AG09309 (cell line): ENCODE measurements at places on chromosomes 16 and 17.

DNA sequence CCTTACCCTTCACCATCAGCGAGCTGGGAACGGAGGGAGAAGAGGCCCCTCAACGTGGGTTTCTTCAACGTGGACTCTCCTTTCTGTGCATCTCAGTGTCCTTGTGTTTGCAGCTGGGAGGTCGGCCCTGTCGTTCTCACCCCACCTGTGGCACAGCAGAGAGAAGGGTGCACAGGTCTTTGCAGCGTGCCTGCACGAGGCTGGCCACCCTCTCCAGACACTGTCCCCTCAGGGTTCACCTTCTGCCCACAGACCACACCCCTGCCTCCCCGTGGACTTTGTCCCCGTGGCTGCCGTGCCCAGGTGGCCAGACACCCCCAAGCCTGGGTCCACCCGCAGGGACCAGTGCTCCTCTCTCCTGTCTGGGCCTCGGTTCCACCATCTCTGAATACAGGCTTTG lies 7.3 kb upstream of the WDR45B start:
- no peak for DNase-seq

DNA sequence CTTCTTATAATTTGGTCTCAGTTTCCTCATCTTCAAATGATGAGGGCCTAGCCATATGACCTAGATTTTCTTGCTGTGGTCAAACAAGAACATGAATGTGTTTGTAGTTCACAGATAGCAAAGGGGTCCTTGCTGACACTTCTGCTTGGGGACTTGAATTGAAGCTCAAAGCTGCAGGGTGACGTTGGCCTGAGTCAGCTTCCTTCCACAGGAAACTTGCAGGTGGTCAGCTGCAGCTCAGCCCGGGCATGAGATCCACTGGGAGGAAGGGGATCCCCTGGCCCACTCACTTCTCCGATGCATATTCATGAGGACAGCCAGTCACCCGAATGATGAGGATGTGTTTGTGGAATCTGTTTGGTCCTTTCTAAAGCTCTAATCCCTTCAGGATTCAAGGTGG lies 42.6 kb upstream of the AXIN2 start:
- DNase-seq: no peak

DNA sequence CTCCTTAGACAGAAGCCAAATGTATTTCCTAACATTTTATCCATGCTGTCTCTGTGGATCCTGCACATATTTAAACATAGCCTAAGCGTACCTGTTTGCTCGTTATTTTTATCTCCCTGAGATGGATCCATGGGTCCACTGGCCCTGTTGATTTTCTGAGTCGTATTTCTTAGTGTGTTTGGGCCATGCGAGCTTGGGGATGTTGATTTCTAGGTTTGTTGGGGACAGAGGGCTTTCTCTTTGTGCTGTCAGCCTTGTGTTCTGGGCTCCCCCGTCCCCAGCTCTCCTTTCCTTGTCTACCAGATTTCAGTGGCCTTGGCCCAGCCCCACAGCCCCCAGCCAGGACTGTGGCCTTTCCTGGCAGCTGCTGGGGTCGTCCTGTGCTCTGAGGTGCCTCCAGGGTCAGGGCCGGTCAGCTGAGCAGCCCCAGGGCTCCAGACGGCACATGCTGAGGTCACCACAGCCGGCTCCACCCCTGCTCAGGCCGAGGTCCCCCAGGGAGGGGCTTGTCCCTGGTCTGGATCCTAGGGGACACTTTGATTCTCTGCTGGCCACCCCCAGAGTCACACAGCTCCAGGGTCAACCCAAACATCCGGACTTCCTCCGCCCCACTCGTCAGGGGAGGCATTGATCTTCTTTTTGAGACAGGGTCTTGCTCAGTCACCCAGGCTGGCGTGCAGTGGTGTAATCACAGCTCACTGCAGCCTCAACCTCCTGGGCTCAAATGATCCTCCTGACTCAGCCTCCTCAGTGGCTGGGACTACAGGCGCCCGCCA lies 4.4 kb downstream of the SSTR5 start:
- no peak for DNase-seq

GRCh38 chr17:74618451-74618850 lies 5.1 kb downstream of the CD300E start:
- no peak for DNase-seq

- DNase-seq: no peak
Observed at GRCh38 chr16:46673320-46674013, 15.5 kb downstream of the VPS35 start.

- no peak for DNase-seq
Observed at GRCh38 chr16:70475054-70475871, 20.9 kb downstream of the FCSK start.

- no peak for DNase-seq
Observed at GRCh38 chr16:89081556-89081955, 12.1 kb upstream of the ACSF3 start.

- DNase-seq: no peak
Observed at GRCh38 chr17:78430892-78431691, 52.6 kb downstream of the PGS1 start.

DNA sequence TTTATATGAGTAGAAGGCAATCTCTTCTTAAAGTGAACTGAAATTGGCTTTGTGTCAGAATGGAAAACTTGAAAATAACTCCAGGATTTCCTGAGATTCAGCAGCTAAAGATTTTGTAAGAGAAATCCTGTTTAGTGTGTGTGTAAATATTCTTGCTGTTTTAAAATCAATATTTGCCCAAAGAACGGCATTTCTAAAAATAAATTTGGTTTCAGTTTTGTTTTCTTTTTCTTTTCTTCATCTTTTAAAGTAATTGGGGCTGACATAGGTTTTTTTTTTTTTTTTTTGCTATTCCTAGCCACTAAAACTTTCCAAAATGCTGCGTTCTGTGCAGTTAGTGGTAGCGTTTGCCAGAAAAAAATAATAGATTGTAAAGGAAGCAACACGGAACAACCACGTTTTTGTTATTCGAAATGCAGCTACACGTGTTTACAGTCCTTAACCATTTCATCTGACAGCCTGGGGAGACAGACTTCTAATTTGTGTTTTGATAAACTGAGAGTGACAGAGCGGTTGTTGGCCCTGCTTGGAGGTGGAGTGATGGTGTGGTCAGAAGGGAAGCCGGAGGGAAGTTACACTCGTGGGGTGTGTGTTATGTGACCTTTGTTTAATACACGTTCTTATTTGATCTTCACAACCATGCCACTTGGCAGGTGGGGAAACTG lies 21.6 kb upstream of the SMPD3 start:
- DNase-seq: no peak

- DNase-seq: no peak
Observed at GRCh38 chr17:80901319-80901718, 90.3 kb upstream of the CHMP6 start.

DNA sequence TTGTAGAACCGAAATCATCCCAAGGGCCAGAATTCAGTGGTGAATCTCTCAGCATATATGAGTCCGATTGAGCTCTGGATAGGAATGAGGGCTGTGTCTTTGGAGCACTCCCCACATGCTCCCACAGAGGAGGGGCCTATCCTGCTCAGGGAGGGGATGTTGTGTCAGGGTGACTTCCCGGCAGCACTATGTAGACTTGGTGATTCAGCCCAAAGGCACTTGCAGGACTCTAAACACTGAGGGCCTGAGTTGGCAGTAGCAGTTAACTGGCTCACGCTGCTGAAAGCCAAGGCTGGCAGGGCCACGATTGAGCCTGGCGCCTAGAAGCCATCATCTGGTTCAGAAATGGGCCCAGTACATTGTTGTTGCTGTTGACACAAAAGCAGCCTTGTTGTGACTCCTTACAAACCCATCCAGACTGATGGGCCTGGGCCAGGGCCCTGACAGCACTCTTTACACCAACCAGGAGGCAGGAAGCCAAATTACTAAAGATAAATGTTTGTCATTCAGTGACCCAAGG lies 31.9 kb downstream of the NMT1 start:
- DNase-seq: peak; percentile 96

DNA sequence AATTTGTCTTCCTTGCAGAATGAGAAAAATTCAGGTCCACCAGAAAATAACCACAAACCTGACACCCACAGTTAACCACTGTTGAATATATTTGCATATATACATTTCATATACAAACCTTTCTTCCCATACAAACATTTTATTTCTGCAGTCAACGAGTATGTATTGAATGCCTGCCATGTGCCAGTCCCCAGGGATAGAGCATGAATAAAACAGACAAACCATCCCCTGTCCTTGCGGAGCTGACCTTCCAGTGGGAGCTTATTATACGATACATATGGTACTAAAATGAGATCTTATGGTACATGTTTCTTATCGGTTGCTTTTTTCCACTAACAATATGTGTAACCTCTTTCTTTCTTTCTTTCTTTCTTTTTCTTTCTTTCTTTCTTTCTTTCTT lies 116.7 kb downstream of the PITPNC1 start:
- DNase-seq: no peak

- no peak for DNase-seq
Observed at GRCh38 chr17:64259426-64259825, 3.6 kb downstream of the TEX2 start.

- DNase-seq: peak; percentile 18
Observed at GRCh38 chr16:72467157-72467759, 295.3 kb upstream of the PMFBP1 start.

- DNase-seq: no peak
Observed at GRCh38 chr16:49596068-49596467, 222.5 kb downstream of the C16orf78 start.

DNA sequence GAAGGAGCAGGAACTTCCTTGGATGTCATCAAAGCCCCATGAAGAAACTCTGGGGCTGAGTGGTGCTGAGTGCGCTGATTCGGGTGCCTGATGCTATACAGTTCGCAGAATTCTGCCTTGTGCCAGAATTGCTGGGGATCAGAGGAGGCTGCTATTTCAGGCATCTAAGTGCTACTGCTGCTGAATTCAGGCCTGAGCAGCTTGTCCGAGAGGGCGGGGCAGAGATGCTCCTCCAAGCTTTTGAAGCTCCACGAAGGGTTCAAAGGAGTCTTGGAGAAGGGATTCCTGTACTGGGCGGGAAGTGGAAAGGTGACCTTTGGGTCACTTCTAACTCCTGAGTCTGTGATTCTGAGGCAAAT lies 227.8 kb downstream of the CCDC182 start:
- DNase-seq: no peak

DNA sequence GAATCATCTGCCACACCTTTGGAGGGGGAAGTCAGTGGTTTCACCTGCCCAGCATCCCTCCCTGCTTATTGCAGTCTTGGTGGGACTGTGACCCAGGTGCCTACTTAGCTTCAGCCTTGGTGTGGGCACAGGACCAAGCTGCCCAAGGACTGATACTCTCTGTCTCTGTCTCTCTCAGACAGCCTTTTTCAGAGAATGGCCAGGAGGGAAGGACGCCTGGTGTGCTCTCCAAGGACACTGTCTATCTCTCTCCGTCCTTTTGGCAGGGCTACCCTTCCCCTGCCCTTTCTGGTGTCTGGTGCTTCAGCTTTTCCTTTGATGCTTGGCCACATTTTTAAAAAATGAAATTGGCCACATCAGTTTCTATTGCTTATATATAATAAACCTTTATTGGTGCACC lies 19.6 kb downstream of the PIK3R6 start:
- DNase-seq: no peak

GRCh38 chr17:76968707-76969597 lies 100.7 kb downstream of the MGAT5B start:
- no peak for DNase-seq

DNA sequence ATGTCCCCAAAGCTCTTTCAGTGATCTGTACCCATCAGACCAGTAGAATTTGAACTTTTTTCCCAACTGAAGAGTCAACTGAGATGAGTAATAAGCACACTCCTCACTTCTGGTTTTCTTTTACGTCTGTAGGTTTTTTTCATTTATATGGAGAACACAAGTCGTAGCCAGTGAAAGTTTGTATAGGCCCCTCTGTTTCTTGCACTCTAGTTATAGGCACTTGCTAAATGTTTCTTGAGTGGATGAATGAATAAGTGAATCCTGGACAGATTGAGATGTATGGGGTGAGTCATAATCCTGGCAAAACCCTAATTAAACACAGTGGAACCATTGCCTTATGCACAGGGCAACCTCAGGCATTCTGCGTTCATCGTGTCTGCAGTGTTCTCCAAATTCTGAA lies 193.7 kb upstream of the TBX2 start:
- DNase-seq: no peak

DNA sequence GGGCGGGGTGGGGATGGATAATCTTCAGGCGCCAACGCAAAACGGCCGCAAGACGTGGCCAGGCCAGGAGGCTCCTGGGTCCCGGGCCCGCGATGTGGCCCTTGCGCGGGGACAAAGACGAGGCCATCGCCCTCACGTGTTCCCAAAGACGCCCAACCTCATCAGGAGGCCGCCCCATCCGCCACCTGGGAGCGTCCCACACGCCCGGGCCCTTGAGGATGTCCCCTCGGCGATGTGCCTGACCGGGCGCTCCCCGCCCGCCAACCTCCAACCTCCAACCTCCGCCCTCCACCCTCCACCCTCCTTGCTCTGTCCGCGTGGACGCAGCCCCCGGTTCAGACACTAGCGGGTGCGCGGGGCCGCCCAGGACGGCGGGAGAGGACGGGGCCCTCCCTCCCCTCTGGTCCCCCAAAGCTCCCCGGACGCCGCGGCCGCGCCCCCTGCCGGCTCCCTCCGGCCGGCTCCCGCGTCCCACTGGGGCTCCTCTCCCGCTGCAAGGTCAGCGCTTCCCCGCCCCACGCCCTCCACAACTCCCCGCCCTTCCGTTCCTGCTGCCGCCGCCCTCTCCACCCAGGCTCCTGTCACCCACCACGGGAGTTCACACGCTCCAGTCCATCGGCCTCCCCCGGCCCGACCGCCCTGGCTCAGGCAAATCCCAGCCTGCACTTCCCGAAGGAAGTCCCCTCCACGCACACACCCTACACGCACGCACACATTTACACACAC lies 250.8 kb upstream of the RPL38 start:
- no peak for DNase-seq

- DNase-seq: peak; percentile 46
Observed at GRCh38 chr17:521183-521525, 168.5 kb upstream of the RPH3AL start.

GRCh38 chr17:53655591-53655990 lies 167.1 kb upstream of the KIF2B start:
- no peak for DNase-seq

DNA sequence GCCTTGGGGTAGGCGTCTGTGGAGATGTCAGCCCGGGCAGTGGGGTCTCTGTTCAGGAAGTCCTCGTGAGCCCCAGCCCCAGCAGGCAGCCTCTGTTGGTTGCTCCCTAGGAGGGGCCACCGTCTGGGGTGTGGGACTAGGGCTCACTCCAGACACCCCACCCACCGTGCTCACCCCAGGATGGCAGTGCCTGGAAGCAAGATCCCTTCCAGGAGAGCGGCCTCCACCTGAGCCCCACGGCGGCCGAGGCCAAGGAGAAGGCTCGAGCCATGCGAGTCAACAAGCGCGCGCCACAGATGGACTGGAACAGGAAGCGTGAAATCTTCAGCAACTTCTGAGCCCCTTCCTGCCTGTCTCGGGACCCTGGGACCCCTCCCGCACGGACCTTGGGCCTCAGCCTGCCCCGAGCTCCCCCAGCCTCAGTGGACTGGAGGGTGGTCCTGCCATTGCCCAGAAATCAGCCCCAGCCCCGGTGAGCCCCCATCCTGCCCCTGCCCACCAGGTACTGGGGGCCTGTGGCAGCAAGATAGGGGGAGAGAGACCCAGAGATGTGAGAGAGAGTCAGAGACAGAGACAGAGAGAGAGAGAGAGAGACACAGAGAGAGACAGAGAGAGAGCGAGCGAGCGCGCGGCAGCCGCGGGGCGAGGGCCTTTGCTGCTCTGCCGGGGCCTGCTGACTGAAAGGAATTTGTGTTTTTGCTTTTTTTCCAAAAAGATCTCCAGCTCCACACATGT lies 9.8 kb downstream of the NTHL1 start:
- DNase-seq: no peak

GRCh38 chr17:9536061-9536460 lies 39.6 kb downstream of the STX8 start:
- no peak for DNase-seq

GRCh38 chr16:88792668-88793250 lies 7.7 kb upstream of the PIEZO1 start:
- no peak for DNase-seq

GRCh38 chr16:75392906-75393305 lies 40.4 kb downstream of the CFDP1 start:
- DNase-seq: no peak
